ENCODE measurements at places on chromosomes 12 and 14.

DNA sequence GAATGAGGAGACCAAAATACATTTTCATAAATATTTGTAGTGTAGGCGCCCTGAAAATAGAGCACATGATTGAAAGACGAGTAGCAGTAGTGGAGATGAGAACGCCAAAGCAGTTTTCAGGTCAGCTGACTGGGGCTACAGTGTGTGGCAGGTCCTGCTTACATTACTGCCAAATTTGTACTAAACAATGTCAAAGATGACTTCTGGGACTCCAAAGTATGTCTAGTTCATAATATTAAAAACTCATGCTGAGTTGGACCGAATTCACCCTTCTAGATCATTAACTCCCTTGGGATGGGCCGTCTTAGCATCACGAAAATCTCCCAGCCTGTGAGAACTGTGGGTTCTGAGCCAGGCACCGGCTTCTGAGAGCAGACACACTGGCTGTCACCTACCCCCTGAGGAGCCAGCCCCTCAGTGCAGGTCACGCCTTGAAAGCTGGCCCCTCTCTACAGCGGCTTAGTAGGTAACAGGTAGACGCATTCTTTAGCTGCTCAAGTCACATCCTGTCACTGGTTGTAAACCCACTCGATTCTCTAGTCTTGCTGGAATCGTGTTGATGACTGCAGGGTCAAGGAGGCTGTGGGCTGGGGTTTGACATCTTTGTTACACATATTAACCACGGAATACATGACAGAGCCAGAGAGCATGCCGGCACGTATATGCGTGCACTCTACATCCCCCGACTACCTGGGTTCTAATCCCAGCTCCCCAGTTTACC lies 210.4 kb downstream of the ETV6 start:
- DNase-seq: no peak

DNA sequence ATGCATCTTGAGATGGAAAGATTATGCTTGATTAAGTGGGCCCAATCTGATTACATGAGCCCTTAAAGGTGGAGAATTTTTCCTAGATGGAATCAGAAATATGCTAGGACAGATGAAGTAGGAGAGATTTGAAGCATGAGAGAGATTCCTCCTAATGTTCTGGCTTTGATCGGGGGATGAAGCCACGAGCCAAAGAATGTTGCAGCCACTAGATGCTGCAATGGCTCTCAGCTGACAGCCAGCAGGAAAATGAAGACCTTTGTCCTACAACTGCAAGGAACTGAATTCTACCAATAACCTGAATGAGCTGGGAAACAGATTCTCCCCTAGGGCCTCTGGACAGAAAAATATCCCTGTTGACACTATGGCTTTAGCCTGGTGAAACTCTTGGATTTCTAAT lies 82.6 kb upstream of the ATP2B1 start:
- no peak for DNase-seq

GRCh38 chr12:115914122-115914521 lies 363.4 kb downstream of the MED13L start:
- DNase-seq: no peak

DNA sequence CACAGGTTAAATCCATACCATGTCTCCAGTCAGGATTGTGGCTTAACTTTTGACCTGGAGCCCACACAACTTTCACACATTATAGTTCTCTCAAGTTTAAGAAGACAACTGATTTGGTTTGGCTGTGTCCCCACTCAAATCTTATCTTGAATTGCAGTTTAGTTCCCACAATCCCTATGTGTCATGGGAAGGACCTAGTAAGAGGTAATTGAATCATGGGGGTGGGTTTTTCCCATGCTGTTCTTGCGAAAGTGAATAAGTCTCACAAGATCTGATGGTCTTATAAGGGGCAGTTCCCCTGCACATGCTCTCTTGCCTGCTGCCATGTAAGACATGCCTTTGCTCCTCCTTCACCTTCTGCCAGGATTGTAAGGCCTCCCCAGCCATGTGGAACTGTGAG lies 38.2 kb upstream of the PARP11 start:
- DNase-seq: no peak

DNA sequence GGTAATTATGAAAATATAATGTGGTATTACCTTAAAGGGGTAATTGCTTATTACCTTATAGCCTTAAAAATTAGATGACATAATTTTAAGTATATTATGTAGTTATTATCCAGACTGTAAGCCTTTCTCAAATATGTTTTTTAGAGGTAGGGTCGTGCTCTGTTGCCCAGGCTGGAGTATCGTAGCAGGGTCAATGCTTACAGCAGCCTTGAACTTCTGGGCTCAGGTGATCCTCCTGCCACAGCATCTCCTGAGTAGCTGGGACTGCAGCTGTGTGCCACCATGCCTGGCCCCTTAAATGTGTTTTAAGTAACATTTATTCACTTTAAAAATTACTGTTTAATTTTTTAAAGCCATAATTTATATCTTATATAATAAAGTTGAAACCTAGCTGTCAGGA lies 10.4 kb downstream of the PRPF39 start:
- DNase-seq: no peak

GRCh38 chr12:57210926-57211692 lies 5.5 kb upstream of the NXPH4 start:
- DNase-seq: no peak

- no peak for DNase-seq
Measured at GRCh38 chr12:117049295-117049694, 49.9 kb downstream of the TESC start.

DNA sequence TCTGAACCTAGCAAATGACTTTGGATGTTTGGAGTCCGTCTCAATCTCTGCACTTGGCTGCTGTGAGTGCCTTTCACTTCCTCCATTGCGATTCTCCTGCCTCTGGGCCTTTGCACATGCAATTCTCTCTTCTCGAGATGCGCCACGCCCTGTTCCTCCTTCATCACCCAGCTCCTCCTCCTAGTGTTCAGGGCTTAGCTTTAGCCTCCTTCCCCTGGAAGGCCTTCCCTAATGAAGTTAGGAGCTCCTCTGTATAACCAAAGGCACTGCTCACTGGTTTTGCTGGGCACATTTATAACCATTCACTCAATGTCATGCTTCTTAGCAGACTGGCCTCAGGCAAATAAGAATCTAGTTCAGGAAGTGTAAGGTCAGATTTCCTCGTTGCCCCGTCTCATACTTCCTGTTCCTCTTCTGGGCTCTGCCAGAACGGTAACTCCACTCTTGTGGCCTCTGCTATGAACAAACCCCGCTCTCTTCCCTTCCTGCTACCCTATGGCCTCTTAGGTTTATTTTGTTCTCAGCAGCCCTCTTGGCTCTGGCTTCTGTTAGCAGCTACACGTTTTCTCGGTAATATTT lies 171.4 kb downstream of the CRADD start:
- no peak for DNase-seq

DNA sequence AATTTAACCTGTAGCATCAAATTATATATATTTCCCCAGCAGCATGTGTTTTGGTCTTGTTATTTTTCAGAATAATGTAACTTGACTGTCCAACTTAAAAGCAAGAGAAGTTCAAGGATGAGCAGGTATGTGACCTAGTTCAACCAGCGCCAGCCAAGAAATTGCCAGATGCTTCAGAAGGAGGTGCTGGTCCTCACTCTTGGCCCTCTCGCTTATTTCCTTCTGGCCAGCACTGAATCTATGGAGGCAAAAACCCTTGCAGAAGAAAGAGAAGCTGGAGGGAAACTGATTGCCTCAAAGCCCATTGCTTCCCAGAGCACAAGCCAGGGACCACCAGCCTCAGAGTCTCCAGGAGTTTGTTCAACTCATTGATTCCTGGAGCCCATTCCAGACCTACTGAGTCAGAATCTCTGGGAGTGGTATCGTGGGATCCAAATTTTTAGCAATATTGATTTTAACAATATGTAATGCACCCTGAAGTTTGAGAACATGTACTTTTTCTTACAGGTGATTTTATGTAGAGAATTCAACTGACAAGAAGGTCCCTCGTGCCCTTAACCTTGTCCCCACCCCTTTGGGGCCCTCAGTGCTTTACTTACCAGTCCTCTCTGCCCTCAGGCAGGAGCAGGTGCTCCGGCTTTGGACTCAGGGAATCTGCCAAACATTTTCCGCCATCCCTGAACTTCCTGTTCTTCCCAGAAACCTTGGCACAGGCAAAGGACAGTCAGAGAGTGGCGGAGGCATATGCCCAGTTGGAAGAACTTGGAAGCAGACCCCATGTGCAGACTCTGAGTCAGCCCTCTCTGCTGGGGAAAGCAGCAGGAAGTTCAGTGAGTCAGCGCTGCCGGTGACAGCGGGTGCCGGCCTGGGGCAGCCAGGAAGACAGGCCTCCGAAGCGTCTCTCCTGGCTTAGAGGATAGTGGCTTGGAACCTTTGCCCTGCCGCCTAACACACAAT lies 10.4 kb downstream of the BEST3 start:
- no peak for DNase-seq

GRCh38 chr14:39430762-39431415 lies 1.3 kb downstream of the FBXO33 start:
- DNase-seq: no peak

DNA sequence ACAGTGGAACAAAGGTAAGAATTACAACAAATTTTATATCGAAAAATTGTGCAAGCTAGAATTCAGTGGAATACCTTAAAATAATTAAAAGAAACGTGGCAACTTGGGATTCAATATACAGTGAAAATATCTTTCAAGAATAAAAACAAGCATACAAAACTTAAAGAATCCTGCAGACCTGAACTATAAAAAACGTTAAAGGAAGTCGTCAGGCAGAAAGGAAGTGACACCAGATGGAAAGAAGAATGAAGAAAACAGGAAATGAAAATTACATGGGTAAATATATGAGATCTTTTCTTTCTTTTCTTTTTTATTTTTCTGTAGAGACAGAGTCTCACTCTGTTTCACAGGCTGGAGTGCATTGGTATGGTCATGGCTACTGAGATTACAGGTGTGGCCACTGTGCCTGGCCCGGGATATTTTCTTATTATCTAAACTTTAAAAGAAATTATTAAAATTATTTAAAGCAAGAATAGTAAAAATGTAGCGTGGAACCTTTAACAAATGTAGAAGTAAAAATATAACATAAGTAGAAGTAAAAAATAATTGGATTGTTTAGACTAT lies 4.7 kb downstream of the MGP start:
- DNase-seq: no peak

DNA sequence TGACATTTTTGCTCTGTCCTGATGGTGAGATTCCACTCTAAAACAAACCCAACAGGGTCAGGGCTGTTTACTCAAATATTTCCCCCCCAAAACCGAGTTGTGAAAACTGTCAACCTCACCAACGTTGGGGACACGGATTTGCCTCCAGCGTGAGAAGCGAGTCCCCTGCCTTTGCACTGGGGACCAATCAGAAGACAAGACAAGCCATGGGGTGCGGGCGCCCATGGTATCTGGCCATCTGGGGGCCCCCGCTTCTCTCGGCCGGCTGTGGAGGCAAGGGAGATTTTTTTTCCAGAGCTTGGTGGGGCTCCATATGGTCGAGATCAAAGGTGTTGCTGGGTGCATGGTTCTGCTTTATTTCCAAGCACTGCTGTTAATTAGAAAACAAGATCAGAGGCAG lies 272.1 kb downstream of the BCL11B start:
- DNase-seq: no peak

DNA sequence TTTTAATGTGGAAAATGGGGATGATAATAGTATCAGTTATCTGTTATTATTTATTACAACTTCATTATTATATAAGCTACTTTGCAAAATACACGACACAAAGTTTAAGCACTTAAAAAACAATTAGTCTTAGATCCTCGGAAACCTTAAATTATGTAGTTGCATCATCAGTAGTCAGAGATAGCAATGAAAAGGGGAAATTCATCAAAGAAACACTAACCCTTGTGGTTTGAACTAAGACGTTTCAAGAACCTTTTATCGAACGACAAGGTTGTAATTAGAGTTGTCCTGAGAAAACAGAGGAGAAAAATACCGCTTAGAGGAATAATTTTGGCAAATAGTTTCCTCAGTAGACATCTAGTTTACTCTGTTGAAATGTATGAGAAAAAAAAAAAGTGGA lies 198.5 kb downstream of the PTPRO start:
- no peak for DNase-seq

- no peak for DNase-seq
Measured at GRCh38 chr14:73714656-73715081, 485 bp upstream of the PNMA1 start.

- peak; percentile 45 for DNase-seq
Measured at GRCh38 chr14:91373591-91374254, 43.9 kb downstream of the CCDC88C start.

DNA sequence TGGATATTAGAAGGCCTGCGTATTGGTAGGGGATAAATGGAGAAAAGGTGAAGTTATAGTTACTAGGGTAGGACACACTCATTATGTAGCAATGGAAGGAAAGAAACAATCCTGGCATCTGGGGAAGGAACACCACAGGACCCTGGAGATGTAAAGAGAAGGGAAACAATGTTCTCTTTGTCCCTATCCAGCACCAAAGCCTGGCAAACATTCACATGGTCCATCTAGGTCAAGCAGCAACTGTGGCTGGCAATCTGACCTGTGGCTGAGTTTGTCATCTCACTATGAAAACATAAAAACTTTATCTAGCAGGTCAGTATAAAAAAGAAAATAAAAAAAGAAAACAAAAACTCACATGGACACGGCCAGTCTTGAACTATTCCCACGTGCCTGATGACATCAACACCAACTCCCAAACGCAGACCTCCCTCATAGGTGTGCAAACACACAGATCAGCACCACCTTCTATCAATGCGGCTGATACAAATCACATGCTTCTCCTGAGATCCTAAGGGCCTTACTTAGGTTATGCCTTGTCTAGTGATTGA lies 2.6 kb downstream of the POMT2 start:
- DNase-seq: no peak

DNA sequence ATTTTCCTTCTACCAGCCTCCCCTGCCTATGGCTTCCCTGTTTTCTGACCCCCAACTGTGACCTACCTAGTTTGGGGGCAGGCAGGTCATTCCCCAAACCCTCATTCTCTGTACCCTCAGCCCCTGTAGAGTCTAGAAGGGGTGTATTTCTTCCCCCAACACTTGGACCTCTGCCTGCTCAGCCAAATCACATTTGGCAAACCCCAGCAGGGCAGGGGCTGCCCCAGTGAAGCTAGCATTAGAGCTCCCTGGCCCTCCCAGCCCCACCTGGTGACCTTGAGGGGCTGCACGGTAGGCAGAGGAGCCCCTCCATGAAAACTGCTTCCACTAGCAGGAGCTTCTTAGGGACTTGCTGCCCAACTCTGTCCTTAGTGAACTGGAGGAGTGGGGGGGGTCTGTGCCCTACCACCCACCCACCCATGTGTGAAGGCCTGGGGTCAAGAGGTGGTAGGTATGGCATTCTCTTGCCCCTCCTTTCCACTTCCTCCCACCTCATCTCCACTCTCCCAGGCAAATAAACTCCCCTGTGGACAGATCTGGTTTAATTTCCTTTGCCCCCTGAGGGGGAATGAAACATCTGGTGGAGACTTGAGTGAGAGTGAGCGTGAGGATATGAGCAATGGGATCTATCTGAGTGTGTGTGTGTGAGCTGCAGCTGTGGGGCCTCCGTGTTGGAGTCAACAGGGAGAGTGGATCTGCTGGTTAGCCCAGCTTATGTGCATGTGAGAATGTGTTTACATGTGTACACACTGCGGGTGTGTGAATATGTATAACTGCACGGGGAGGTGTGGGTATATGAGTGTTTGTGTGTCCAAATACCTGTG lies 1.6 kb downstream of the NXPH4 start:
- DNase-seq: no peak

Measured in effector memory CD8-positive, alpha-beta T cell (primary cell).